ENCODE measurements at places on chromosomes 4 and X.

DNA sequence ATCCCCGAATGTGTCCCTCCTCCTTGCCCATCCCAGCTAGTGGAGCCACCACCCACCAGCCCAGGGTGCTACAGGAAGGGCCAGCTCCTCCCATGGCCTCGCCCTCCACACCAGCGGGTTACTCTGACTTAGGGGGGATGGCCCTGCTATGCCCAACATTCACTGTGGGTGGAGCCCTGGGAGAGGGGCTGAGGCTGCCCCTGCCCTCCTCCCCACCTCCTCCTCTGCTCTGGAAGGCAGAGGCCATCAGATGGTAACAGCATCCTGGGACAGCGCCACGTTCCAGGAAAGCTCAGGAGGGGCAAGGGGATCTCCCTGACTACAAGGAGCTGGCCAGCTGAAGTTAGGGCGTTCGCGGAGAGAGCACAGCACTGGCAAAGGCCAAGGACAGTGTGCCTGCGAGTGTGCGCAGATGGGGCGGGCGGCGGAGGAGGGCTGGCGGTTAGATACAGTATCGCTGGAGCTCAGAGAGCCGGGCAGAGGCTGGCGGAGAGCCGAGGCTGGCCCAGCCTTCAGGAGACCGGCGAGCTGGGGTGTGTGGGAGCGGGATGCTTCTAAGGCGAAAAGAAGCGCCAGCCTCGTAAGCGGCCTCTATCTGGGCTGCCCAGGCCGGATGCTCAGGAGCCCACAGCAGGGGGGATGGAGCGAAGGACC lies 1.5 kb downstream of the JAKMIP1 start:
- ATAC-seq: peak; percentile 29

- ATAC-seq: no peak
These were observed 242.7 kb downstream of the BCOR start for GRCh38 chrX:39854772-39855747.

DNA sequence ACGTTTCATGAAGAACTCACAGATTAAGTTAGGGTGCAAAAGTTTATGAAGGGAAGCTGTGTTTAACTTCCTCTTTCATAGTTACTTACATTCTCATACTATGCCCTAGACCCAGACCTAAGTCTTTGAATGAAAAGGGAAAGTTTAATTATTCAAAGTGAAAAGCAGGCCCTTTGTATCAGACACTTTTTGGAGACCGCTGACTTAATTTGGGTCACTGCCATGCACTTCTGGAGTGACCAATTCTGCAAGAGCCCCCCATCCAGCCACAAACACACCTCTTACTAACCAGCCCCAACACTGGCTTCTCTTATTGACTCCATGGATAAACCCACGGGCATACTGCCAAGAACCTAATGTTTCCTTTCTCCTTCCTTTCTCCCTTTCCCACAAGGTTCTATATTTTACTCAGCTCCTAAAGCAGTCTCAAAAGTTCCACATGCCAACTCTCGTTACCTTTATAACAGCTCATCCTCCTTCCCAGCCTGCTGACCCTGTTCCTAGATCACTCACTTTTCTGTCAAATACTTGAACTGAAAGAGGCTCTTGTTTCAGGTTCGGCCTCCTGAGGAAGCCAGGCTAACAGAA lies 34.5 kb downstream of the ABCE1 start:
- no peak for ATAC-seq

DNA sequence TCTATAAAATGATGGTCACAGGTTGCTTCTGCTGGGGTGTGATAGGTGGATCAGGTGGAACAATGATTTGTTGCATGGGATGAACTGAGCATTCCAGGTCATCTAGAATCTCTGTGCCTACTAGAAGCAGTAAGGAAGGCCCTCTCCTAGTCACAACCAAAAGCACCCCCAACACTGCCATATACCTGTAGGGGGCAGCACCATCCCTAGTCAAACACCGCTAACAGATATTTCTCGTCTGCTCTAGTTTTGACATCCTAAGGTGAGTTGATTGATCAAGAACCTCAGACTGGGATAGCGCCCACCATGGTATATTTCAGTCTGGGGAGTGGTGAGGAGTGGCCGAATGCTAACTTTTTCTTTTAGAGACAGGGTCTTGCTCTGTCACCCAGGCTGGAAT lies 160.2 kb downstream of the NHS start:
- ATAC-seq: no peak

DNA sequence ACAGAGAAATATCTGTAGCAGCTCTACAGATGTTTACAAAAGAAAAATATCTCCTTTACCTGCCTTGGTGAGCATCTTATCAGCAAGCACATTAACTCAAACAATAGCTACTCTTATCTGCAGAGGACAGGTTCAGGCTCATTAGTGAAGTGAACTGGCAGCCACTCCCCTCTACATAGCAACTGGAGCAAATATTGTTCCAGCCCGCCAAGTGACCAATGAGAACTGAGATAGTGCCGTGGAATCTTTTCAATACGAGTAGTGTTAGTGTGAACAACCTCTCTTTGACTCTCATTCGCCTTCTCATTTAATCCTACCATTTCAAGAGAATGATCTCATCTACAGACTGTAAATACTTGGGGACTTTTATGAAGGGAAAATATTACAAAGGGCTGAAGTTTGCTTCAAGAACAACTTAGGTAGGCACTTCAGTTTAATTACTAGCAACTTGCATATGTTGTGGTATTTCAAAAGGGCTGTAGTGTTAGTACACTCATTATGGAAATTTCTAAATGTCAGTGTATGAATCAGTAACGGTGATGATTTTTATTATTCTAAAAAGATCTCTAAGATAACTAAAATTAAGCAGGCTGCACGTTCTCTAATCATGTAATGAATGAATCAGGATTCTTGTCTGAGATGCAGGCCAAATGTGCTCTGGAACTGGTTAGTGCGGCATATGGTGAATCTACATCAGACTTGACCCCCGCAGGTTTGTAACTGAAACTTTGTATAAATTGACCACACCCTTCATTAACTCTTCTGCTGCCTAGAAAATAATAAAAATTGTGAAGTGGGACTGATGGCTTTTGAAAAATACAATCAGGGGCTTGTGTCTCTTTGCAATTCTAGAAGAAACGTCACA lies 72.4 kb downstream of the PALLD start:
- ATAC-seq: no peak

GRCh38 chrX:123108513-123109427 lies 75.3 kb upstream of the GRIA3 start:
- ATAC-seq: no peak

- no peak for ATAC-seq
These were observed 41.0 kb upstream of the UGT2B17 start for GRCh38 chr4:68617003-68617698.

DNA sequence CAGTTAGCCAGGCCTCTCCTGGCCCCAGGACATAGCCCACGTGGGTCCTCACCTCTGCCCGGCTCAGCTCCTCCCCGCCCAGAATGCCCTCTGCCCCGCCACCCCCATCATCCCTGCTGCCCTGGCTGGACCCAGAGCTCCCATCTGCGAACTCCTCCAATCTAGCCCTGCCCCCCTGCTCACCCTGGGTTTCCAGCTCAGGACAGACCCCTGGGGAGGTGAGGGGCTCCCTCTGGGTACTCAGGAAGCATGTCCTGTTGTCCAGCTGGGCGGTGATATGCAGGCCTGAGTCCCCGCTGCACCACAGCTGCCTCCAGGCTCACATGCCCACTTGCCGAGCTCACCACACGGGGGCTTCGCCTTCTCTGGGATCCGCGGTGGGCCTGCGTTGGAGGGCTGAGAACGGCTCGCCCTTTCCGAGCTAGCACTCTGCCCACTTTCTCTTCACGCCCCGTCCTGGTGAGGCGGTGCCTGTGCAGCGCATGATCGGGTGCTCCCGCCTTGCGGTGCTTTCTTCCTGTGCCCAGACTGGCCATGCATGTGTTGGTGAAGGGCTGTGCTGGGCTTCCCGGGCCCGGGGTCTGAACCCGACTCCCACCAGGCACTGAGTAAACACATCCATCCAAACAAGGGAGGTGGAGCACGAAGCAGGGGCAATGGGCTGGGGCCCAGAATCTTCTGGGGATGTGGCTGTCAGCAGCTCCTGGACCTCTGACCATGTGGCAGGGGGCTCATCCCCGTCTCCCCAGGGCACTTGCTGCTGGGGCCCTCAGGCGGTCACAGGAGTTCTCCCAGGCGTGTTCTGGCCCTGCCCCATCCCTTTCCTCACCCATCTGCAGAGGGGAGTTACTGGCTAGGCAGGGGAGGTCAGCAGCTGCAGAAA lies 74.3 kb downstream of the RGS12 start:
- ATAC-seq: peak; percentile 4

DNA sequence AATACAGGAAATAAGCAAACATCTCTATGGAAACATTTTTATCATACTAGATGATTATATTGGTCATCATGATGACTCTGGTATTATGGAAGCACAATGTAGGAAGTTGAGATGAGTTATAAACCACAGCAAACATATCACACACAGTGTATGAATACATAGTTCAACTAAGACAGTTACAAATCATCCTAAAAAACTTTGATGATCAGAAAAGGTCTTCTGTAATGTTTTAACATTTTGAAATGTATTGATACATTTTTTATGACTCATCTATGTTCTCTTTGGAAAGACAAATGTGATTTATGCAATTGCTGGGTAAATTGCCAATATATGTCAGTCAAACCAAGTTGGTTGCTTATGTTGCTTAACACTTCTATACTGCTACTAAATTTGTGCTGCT lies 4.8 kb downstream of the CXCL3 start:
- ATAC-seq: no peak

DNA sequence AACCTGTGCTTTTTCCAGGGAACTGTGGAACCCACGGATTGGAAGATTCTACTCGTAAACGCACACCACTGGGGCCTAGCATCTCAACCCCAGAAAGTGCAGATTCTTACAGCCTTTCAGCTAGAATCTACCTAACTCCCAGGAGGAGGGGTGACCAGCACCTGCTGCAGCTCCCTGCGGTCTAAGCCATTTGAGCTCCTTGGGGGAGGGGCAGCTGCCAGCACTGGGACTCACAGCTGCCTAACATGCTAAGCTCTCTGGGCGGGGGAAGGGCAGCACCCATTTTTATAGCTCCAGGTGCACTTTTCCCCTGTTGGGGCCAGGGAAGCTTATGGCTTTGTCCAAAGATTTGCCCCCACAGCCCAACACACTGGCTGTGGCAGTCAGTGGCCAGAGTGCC lies 595.7 kb upstream of the EPHA5 start:
- no peak for ATAC-seq

DNA sequence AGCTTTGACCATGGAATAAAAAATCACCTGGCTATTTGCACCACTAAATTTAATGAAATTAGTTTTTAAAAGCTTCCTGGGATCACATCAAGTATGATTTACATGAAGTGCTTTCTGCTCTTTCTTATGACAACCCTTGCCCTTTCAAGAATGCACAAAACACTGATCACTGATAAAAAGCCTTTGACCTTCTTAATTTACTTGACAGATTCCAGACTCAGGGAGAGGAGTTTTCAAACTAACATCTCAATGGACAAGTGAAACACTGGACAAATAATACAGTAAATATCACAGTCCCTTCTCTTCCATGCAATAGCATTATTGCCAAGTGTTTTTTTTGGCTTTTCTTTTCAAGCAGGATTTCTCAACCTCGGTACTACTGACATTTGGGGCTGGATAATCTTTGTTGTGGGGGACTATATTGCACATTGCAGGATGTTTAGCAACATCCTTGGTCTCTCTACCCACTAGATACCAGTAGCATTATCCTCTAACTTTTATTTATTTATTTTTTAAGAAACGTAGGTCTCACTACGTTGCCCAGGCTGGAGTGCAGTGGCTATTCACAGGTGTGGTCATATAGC lies 86.3 kb downstream of the ZNF827 start:
- ATAC-seq: no peak

Measured in motor neuron (in vitro differentiated cells).